ENCODE measurements at places on chromosomes 6 and 20.

- DNase-seq = no peak
Observed at GRCh38 chr20:62148908-62149314, 5.3 kb downstream of the SS18L1 start.

DNA sequence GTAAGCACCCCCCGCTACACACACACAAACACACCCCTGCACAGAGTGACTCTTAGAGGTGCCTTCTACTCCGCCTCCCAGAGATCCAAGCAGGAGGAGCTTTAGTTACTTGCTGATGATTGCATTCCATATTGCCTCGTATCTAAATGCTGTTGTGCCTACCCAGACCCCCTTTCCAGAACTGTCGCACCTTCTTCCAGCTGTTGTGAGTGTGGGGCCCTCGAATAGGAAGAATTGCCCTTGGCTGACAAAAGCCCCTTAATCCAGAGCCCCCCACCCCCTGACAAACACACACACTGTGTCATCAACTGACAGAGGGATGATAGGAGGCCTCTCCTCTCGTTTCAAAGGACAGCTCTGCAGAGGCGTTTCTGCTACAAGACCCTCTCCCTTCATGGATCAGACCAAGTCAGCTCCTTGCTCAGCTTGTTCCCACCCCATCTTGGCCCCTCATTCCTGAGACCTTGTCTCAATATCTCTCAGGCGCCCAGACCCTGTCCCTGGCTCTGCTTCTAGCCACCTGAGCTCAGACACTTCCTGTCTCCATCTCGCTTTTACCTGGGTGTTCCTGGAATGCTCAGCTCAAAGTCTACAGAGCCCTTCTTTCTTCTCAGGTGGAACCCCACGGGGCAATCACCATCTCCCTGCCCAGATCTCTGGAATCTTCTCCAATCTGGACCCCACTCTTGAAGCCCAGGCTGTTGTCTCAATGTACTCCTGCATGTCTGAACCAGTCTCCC lies 4.0 kb upstream of the VSX1 start:
- DNase-seq = no peak

GRCh38 chr6:113674075-113674474 lies 183.1 kb upstream of the MARCKS start:
- no peak for DNase-seq

GRCh38 chr6:167408235-167408869 lies 83.5 kb downstream of the TTLL2 start:
- DNase-seq = no peak

- DNase-seq = peak; percentile 23
Observed at GRCh38 chr6:108736832-108737231, 111.4 kb upstream of the ARMC2 start.

- DNase-seq = no peak
Observed at GRCh38 chr20:5614506-5614905, 135.7 kb upstream of the SHLD1 start.

DNA sequence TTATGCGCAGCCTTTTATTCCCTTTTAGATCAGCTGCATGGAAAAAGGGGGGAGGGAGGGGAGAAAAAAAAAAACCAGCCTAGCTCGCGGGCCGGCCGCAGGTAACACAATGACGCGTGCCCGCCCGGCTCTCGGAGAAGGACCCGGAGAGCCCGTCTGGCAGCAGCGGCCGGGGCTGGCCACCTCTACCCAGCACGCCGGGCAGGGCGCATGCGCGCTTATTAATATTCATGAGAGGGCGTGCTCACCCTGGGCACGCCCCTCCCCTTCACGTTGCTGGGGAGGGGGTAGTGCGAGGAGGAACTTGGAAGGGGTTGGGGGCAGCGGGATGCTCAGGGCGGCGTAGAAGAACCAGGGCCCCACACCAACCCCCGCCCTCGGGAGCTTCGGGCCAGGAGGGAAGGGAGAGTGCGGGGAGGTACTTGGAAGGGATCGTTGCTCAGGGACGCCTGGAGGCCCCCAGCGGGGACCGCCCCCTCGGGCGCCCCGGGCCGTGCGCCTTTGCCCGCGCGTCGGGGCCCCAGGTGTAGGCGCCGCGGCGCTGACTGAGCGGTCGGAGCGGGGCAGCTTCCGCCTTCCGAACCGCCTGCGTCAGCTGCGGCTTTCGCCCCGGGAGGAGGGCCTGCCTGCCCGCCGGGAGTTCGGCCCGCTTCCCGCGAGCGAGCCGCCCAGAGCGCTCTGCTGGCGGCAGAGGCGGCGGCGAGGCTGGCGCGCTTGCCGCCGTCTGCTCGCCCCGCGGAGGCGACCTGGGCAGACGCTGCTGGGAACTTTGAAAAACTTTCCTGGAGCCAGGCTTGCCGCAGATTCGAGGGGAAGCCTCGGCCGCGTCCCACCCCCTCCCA lies at the start of gene JAG1:
Gene JAG1, minus strand, starts transcription at position 158 of the 842 bp plus-strand sequence. CDS start 469 bp downstream, outside the sequence.
- peak; percentile 43 for DNase-seq

DNA sequence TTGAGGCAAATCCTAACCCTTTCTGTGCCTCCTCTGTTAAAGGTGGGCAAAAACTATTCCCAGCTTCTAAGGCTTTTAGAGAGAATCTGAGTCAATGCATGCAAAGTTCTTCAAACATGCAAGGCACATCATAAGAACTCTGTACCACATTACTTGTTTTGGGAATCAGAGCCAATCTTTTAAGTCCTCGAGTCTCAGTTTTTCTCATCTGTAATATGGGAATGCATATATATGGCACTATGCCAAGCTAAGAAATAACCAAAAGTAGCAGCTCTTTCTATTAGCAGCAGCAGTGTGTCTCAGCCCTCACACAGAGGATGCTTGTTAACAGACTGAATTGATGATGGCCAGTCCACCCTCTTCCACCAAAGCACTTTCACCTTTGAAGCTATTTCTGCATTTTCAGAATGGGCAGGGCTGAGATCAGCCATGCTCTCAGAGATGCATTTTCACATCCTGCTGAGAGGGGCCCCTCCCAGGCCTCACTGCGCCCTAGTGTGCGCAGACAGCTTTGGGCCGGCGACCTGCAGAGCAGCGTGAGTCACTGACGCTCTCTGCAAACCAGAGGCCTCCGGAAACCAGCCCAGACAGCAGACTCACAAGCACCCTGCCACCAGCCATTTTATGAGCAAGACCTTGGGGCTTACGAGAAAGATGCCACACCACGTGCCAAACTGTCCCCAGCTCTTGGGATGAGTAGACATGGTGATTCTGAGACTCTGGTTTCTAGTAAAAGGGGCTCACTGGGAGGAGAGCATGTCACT lies 138.0 kb downstream of the NFATC2 start:
- DNase-seq = peak; percentile 89

GRCh38 chr6:162699961-162700360 lies 27.6 kb downstream of the PRKN start:
- no peak for DNase-seq

DNA sequence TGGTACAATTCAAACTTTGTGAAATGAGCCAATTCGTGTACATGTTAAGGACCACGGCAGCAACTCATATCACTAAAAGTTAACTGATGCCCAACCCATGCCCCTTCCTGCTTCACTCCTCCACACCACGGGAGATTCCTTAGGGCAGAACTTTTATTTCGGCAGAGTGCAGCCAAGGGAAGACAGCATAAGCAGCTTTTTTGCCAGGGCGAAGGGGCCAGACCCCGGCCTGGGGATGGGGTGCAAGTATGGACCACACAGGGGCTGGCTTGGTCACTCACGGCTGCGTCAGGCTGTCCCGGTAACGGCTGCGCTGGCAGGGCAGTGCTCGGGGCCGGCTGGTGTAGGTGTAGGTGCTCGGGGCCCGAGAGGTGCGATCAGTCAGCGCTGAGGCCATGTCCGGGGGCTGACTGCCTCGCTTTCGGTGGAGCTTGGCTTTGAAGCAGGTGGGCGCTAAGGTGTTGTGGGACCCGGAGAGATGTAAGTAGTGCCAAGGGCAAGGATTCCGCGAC lies 792 bp downstream of the RSPH3 start:
- no peak for DNase-seq

DNA sequence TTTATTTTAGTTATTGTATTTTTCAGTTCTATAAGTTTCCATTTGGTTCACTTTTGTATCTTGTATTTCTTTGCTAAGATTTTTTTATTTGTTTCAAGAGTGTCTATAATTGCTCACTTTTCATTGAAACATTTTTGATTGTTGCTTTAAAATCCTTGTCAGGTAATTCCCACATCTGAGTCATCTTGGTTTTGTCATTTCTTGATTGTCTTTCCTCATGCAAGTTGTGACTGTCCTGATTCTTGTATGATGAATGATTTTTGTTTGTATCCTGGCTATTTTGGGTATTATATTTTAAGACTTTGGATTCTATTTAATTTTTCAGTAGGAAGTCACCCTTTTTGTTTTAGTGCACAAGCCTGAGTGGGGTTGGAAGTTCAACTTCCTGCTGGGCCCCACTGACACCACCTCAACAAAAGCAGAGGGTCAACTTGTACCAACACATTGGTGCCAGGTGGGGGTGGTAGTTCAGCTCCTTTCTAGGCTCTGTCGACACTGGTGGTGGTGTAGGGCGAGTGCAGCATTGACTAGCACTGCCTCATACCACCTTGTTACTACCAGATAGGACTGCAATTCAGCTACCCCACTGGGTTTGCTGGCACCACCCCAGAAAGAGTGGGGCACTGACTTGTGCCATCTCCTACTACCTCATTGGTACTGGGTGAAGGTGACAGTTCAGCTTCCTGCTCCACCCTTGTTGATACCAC lies 8.8 kb downstream of the RSPH3 start:
- no peak for DNase-seq

DNA sequence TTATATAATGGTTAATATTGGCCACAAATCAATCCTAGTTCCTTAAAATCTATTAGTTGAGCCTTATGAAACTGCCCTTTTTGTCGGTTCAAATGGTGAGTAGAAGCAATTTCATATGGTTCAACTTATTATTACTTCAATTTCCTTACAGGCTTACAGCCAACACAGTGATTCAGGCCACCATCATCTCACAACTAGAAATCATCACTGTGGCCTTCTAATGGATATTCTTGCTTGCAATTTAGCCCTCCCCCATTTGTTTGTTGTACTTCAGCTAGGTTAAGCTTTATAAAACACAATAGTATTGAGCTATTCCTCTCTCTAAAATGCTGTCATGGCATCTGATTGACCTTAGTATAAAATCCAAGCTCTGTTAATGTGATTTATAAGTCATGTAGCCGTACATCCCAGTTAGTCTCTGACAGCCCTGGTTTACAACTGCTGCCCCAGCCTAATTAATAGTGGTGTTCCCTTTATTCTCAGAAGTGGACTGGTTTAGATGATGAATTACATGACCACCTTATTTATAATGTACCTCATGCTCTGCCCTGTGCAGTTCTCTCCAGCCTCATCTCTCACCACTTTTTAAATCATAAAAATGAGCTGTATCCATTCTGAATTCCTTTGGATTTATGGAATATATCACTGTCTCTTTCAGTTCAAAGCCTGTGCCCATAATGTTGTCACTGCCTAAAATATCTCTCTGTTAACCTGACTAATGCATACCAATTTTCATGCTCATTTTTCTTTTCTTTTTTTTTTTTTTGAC lies 36.7 kb downstream of the LAMA2 start:
- DNase-seq = no peak

DNA sequence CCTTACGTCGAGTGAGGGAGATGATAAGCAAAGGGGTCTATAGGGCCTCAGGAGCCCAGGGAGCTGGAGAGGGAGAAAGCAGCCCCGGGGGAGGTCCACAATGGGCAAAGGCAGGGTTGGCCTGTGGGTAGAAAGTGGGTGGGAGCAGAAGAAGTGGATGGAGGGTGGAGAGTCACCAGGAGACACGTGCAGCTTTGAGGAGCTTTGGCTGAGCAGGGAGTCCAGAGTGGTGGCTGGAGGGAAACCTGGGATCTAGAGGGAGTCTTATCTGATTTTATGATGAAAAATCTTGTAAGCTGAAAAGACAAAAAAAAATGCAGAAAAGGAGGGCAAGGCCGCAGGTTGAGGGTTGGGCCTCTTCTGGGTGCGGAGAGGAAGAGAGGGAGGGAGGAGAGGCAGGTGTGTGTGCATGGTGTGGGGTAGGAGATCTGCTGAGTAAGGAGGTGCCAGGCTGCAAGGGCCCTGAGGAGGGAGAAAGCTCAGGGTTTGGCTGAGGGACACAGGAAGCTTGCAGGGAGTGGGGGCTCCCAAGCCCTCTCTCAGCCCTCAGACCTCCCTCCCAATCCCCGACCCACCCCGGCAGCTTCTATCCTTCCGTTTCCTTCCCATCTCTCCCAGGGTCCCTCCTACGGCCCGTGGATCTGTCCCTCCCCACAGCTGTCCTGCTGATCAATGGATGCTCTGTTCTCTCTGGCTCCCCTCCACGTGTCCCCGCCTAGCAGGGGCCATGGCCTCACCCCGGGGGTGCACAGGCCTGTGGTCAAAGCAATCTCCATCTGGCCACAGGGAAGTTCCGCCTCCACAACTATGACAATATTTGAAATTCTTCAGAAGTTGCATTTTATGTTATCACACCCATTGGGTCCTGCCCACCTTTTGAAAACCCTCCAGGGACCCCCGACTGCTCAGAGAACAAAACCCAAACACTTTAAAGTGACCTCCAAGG lies 17.1 kb upstream of the BPI start:
- DNase-seq = no peak

GRCh38 chr6:11251553-11252360 lies 19.3 kb upstream of the NEDD9 start:
- DNase-seq = no peak

GRCh38 chr20:10978019-10978702 lies 304.4 kb upstream of the JAG1 start:
- DNase-seq = no peak

DNA sequence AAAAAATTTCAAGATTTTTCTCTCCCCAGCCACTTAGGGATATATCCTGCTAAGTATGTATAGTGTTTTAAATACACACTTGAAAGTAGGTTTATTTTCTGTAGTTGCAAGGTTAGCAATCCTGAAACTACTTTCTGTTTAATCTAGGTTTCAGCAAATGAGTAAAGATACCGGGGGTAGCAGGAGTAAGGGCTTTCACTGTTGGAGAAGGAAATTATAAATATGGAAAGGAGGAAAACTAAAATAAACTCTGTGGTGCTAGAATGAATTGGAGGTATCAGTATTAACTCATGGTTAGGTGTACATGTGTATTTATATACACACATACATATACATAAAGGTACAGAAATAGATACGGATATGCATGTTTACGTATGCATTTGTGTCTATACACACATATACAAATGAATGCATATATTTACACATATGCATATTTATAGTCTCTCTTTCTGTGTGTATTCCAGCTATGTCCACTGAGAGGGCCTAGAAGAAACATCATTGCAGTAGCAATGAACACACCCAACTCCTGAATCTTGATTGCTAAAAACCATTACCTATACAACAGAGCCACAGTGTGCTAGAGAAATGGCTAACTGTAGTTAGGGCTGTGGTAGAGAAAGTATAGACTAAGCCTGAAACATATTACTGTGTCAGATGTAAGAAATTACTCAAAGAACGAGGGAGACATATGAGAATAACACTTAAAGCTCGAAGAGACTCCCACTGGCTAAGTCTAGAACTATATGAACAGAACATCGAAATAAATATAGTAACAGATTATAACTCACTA lies 95.9 kb upstream of the EMILIN3 start:
- no peak for DNase-seq

DNA sequence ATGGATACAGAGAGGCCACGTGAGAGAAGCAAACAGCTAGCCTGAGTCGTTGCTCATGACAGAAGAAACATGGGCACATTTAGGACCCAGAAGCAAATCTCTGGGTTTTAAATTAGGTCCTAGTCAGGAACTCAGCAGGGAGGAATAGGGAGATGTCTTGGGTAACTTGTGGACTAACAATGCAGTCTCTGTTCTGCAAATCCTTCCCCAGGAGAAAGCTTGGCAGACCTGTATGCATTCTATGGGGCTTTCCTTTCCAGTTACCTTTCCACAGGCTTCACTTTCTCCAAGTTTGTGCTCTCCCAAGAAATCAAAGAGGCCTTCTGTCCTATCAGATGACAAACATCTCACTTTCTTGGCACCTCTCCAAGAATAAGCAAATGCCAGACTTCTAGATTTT lies 47.2 kb upstream of the PLCB4 start:
- DNase-seq = no peak

GRCh38 chr6:161082215-161082614 lies 90.6 kb downstream of the MAP3K4 start:
- DNase-seq = no peak
